ENCODE measurements at places on chromosomes 3 and 15.

GRCh38 chr15:90205050-90205848 is 4.1 kb downstream of the SEMA4B start:
- no peak for DNase-seq

GRCh38 chr15:79653533-79653932 is 221.4 kb downstream of the MINAR1 start:
- DNase-seq = no peak

DNA sequence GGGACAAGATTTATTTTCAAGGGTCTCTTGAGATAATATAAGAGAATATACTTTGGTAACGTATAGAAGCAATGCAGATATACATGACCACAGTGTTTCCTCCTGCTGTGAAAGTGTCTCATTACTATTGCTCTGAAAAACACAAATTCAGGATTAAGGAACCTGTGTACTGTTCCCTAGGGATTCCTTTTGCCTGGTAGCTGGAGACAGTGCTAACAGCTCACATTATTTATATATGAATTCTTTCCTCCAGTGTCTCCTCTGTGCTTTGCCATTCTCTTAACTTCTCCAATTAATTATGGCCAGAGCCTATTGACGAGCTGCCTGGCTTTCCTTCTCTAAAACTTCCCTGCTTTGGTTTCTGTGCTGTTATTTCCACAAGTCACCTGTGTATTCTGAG is 235.4 kb downstream of the OTOL1 start:
- no peak for DNase-seq

DNA sequence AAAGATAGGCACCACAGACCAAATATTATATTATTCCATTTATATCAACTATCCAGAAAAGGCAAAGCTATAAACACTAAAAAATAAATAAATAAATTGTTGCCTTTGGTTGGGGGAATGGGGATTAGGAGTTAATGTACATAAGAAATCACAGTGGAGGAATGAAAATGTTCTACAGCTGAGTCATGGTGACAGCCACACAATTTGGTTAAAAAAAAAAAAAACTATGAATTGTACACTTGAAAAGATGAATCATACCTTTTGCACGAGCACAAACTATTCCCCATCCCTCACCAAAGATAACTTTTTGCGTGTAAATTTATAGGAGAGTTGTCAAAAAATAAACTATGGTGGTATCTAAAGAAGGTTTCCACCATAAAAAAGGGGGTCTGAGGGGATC is 103.2 kb downstream of the TBC1D5 start:
- no peak for DNase-seq

- DNase-seq = peak; percentile 37
These were observed 315.1 kb upstream of the PROK2 start for GRCh38 chr3:72100080-72100511.

DNA sequence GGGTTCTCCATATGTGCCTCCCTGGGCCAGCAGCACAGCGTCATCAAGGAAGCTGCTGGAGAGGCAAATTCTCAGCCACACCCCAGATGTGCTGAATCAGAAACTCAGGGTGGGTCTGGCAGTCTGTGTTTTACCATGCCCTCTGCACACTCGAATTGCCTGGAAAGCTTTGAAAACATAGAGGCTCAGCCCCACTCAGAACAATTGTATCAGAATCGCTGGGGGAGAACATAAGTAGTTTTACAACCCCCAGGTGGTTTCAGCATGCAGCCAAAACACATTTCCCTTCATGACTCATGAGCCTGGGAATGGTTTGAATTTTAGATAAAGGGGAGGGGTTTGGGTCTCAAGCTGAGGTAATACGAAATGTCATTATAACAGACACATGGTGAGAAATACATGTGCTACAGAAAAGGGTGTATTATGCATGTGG is 9.6 kb downstream of the TGM4 start:
- DNase-seq = no peak

Measured in left renal cortex interstitium (tissue), 4 donors.